Stimulated activated CD4-positive, alpha-beta T cell treated with anti-CD3 and anti-CD28 coated beads, Interleukin-4, amount 100 ng/mL, for 4 hours (primary cell): ENCODE measurements at places on chromosomes 2 and 18.

- DNase-seq: no peak
Measured at GRCh38 chr2:171432206-171432968, 1.4 kb downstream of the METTL8 start.

GRCh38 chr2:42092084-42092996, 44.5 kb downstream of the PKDCC start:
- DNase-seq: no peak

- no peak for DNase-seq
Measured at GRCh38 chr2:233477548-233478433, 88.8 kb downstream of the USP40 start.

- DNase-seq: no peak
Measured at GRCh38 chr2:181077128-181077709, 96.8 kb downstream of the UBE2E3 start.
